Chondrocyte (in vitro differentiated cells): ENCODE measurements at places on chromosomes 6 and 20. TPM values are rescaled to one million over a fixed set of nuclear protein-coding genes. Genes with fewer than 3 reads are reported as not detected.

Gene UNC5CL
- 0.25 to 0.36 TPM in 2 of 3 replicates, not detected in the other for total RNA-seq

DNA sequence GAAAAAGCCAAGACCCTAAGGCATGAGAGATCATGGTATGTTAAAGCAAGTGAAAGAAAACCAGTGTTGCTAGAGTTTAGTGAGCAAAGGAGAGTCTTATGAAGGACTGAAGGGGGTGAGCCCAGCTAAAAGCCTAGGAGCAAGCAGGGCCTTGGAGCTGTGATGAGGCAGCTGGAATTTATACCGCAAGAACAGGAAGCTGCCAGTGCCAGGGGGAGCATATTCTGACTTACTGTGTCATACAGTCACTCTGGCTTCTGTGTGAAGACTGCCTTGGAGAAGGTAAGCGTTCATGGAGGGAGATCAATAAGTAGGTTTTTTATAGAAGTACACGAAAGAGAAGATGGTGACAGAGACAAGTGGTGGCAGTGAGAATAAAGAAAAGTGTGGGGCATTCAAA lies 308.9 kb upstream of the THEMIS start:
- DNase-seq = no peak

- no peak for DNase-seq
These were observed 491.4 kb downstream of the LMBRD1 start for GRCh38 chr6:69305456-69305855.

Gene APCDD1L
- total RNA-seq = 20.7 to 26.3 TPM (median 22.5 TPM) in 3 replicates

Gene GMNN
- 13.6 to 22.9 TPM (median 13.8 TPM) in 3 replicates for total RNA-seq

Gene CCM2L
- total RNA-seq = not detected in 3 replicates

Gene CST4
- not detected in 3 replicates for total RNA-seq

- DNase-seq = no peak
These were observed 155.0 kb upstream of the SULF2 start for GRCh38 chr20:47940101-47940813.

- no peak for DNase-seq
These were observed 500.7 kb downstream of the MAFB start for GRCh38 chr20:40188319-40188718.

Gene VWA7
- total RNA-seq = 0.15 to 0.62 TPM (median 0.17 TPM) in 3 replicates

DNA sequence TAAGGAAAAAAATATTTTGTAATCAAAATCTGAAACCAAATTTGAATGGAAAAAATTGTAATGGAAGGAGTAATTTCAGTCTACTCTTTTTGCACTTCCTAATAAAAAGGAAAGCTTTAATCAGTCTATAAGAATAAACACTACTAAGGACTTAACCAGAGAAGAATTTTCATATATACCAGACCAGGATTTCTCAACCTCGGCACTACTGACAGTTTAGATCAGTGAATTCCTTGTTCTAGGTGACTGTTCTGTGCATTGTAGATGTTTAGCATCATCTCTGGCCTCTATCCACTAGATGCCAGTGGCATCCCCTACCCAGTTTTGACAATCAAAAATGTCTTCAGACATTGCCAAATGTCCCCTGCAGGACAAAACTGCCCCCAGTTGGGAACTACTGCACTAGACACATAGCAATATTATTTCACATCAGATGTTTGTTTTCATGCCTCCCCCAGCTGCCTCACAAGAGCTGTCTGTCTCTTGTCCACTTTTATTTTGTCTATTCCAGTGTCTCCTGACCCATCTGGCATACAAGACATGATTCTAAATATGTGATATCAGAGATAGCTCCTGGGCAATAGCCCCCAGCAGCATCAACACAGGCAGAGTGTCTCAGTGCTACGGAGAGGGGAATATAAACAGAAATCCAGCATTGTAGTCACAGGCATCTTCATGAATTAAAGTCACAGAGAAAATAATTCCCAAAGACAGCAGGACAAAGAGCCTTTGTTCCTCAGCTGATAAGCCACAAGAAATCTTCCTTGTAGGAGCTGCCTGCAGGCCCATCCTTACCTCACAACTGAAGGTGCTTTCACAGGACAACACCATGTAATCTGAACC lies 27.0 kb downstream of the DNAAF9 start:
- DNase-seq = no peak
